Stimulated activated CD8-positive, alpha-beta memory T cell treated with anti-CD3 and anti-CD28 coated beads, Interleukin-2, amount 100 ng/mL, for 48 hours (primary cell): ENCODE measurements at places on chromosomes 12 and 14.
A peak's percentile ranks its signal among the peaks of the same experiment; 100 is the strongest.

DNA sequence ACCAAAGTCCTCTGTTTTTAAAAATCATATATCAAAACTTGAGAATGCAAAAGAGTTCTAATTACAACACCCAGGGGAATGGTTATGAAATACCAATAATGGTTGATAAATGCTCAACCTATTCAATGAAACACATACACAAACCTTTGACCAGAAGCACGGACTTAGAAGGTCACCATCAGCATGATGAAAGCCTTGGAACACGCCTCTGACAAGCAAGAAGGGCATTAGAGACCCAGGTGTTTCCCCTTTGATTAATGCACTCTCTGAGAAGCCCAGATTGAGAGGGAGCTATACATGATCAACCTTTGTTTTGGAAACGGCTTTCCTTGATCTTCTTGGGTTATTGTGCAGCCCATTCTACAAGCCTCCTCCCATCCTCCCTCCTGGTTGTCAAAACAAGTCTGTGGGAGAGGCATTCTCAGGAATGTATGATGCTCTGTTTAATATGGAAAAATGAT lies 69.0 kb downstream of the ZFP36L1 start:
- DNase-seq = no peak

- no peak for DNase-seq
These were observed at the start of gene ASB2 for GRCh38 chr14:93976477-93977057. ASB2 (minus strand) TSS chr14:93976570; CDS start chr14:93964539, 12,031 bp downstream.

DNA sequence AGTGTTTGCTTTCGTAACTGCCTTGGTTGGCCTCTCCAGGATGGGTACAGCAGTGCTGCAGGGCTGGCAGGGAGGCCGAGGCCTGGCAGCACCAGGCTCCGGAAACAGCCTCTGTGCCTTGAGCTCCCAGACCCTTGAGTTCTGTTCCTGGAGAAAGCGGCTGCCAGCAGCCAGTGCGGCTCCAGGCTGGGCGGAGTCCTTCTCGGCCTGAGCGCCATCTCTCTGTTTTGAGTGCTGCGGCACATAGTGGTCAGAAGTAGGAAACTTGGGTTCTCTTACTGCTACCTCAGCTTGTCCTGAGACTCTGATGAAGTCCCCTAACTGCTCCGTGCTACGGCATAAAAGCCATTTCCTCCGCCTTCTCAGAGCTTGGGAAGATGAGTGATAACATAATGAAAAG lies 65.9 kb downstream of the KCNA1 start:
- no peak for DNase-seq

GRCh38 chr14:37023875-37024565 lies 148.4 kb downstream of the SLC25A21 start:
- no peak for DNase-seq

DNA sequence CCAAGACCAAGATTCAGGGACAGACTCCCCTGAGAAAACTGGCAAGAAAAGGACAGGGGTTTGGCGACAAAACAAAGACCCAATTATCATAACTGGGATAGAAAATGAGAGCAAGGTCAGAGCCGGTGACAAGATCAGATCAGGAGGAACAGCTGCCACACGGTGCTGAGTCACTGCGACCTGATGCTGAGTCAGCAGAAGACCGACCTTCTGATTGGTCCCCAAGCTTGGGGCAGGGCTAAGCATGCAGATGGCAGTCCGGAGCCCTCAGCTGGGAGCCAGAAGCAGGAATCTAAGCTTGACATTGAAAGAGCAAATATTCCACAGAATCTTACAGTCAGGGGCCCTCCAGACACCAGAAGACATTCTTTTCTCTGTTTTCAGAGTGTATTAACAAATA lies 19.1 kb upstream of the ARMH4 start:
- DNase-seq = peak; percentile 39

- no peak for DNase-seq
These were observed 7.4 kb upstream of the OR10P1 start for GRCh38 chr12:55629058-55629841.
